ENCODE measurements at places on chromosomes 2 and 18.

GRCh38 chr2:229492034-229492433 is 220.9 kb upstream of the PID1 start:
- no peak for DNase-seq

GRCh38 chr2:35204323-35204722 is 1151.3 kb upstream of the CRIM1 start:
- DNase-seq: no peak

- DNase-seq: no peak
Observed at GRCh38 chr2:230924470-230925341, at the start of gene GPR55. GPR55 (minus strand) TSS chr2:230925242; CDS start chr2:230910962, 14,280 bp downstream.

DNA sequence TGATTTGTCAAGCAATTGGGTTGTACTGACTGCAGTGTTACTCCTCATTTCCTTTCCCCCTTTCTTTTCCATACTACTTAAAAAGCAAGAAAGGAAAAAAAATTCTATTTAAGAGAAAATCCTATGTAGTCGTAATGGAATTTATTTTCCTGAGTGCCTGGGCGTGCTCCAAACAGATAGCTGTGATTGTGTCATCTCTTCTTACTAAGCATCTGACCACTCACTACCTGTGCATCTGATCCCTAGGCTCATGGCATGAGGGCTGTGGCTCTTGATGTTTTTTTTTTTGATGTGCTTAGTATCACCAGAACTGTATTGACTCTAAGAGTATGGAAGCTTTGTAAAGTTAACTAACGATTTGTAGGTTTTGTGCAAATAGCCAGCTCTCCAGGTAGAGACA is 19.0 kb downstream of the CRIM1 start:
- no peak for DNase-seq

GRCh38 chr2:102983786-102984185 is 222.0 kb downstream of the TMEM182 start:
- no peak for DNase-seq

DNA sequence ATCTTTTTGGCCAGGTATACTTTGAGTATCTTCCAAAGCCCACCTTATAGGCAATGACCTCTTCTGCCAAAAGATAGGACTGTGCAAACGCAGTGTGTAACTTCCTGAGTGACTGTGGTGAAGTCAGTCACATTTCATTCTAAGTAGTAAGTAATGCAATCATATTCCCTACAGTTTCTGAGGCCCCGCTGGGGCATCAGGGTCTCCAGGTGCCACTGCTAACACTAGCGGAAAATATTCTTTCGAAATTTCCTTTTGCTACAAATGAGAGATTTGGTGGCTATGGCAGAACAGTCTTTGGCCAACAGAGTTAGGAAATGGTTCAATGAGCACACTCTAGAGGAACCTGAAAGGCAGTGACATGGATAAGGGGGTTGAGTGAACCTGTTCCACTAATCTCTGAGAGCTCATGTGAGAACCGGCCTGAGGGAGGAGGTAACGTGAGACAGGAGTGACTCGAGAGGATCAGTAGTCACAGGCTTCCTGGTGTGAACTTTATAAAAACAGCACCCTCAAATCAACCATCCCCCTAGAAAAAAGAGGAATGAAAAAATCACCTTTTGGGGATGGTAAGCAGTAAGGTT is 102.6 kb upstream of the LPIN2 start:
- DNase-seq: no peak

GRCh38 chr2:155815275-155815674 is 517.2 kb downstream of the NR4A2 start:
- no peak for DNase-seq

DNA sequence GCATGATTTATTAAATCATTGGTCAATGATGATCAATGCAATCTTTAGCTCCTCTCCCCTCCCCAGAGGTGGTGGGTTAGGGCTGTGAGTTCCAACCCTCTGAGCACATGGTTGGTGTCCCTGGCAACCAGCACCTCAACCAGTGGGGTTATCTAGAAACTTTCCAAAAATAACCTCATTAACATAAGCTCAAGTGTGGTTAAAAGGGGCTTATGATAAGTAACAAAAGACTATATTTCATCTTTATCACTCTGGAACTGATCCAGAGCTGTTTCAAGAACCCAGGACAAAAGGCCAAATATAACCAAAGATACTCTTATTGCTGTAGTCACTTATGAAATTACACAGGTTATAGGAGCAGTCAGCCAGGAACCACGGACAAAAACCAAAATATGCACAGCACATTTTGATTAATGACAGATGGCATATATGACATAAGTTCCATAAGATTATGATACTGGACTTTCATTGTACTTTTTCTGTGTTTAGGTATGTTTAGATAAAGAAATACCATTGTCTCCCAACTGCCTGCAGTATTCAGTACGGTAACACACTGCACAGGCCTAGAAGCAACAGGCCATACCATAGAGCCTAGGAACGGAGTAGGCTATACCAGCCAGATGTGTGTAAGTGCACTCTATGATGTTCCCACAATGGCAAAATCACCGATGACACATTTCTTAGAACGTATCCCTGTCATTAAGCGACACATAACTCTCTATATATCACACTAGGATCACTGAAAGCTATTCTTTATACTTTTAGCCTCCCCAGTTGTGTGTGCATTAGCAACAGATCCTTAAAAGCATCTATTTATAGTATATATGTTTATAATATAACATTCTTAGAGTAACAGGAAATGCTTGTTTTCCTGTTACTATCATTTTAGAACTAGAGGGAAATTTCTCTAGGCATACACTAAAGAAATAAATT is 31.9 kb downstream of the KIDINS220 start:
- no peak for DNase-seq

- DNase-seq: no peak
Observed at GRCh38 chr18:49016648-49017539, 66.1 kb upstream of the SMAD7 start.

DNA sequence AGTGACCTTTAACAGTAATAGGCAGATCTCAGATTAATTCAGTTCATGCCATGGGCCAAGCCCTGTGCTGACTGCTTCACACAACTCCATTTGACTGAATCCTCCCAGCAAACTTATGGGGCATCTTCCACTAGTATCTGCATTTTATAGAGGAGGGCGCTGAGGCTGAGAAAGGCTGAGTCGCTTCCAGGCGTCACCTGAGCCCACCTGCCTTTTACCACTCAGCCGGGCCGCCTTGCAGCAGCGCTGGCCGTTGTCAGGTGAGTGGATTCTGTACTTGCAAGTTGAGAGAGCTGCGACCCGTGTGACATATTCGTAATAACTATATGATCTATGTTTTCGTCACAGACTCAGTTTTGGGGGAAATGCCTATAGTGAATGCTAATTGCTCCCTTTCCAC is 59.3 kb upstream of the B3GNT7 start:
- no peak for DNase-seq

- no peak for DNase-seq
Observed at GRCh38 chr2:226837787-226838603, 2.1 kb downstream of the RHBDD1 start.
